Stimulated activated naive CD4-positive, alpha-beta T cell (primary cell): ENCODE measurements at places on chromosomes 6 and 20.

DNA sequence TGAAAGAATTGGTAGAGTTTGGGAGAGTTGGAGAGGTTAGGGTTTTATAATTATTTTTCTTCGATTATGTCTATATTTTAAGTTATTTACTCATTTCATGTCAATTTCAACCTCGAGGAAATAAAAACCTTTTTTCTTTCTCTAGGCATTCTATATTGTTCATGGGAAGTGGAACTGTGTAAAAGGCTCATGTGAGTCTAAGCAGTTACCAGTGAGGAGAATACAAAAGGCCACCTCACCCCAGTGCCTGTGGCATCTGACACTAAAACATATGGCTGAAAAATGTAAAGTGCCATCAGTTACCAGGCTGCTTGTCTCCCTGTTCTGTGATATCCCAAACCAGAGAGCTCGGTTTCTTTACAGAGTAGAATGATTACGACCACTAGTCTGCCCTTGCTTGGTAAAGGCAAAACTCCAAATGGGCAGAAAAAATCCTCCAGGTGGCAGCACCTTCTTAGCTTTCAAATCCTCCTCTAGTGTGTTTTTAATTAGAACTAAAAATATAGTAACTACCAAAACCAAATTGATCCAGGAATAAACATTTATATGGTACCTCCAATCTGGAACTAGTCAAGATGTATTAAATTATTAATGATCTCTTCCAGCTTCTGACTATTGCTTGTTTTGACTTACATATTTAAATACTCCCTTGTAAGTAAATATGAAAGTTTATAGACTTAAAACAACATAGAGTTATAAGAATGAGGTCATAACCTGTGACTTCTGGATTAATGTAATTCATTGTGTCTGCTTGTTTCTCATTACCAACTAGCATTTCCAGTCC, 122.6 kb upstream of the MCHR2 start:
- DNase-seq: no peak

DNA sequence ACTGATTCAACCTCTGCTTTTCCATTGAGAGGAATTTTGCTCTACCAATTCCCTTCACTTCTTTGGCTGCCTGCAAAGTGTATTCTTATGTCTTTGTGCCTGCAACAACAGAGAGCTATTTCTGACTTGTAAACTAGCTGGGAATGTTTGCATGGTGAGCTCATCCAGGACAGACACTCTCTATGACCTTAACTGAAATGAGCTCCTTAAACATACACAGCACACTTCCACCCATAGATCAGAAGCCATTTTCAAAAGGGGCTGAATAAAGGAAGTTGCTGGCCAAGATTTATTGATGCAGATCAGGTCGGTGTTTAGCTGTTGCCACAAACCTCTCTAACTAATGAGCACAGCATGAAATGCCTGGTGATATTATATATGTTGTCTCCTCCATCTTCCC, 377.7 kb downstream of the BTBD9 start:
- DNase-seq: no peak

GRCh38 chr6:27517928-27518787, 45.3 kb upstream of the ZNF184 start:
- no peak for DNase-seq

GRCh38 chr20:63791497-63792156, 39.4 kb downstream of the ZBTB46 start:
- no peak for DNase-seq

DNA sequence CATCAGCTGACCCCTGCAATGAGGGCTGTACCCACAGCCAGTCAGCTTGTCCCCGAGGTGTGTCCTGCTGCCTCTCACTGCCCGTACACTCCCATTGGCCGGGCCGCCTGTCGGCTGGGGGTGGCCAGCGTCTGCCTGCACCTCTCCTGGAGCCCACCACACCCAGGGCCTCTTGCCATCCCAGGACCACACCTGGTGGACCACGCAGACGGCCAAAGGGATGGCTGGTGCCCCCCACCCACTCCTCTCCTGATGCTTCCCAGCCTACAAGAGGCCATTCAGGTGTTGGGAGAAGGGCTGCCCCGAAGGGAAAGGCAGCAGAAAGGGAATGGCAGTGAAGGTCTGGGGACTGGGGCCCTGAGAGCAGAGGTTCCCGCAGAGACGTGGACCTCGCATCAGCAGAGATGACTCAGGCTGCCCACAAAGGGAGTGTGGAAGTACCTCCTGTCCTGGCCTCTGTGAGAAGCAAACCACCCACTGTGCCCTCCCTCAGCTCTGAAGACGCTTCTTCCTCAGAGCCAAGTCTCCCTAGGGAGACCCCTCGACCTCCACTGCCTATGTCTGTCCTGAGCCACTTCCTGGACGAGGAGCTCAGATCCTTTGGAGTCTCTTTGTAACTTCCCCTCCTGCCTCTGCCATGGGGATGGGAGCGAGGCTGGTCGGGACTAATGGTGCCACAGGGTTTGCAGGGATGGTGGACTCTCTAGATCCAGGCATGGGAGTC, 60.9 kb downstream of the PYGB start:
- DNase-seq: no peak

DNA sequence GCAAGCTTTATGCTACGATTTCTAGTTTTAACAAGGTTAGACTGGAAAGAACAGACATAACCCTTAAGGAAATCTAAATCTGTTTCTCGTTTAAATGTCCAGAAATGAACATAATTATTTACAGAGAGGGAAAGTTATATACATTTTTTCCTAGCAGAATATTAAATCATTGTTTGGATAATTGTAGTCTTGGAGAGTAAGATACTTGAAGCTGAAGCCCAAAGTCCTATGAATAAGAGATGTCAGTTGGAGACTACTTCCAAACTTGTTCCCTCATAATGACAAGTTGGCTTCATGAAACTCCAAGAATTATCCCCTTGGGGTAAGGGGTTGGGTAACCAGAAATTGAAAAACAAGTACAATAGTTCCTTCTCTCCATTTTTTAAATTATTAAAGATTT, 911.1 kb upstream of the MAN1A1 start:
- DNase-seq: no peak

DNA sequence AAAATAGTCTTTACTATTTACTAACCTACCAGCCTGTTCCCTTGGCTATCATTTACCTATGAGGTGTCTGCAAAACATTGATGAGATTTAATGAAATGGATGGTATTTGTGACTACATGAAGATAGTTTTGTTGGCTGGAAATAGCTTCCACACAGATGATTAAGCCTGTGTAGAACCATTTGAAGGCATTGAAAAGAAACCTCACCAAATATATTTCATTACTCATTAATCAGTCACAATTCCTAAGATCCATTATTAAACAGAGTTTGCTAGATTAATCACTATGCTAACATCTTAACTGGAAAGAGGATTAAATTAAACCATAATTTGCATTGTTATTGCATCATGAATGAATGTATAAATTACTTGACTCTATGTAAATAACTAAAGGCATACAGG, 560.3 kb downstream of the BMP2 start:
- no peak for DNase-seq

GRCh38 chr6:46876126-46876525, 45.6 kb downstream of the ADGRF5 start:
- no peak for DNase-seq

- no peak for DNase-seq
These were observed 15.8 kb downstream of the NCOA5 start for GRCh38 chr20:46074006-46074405.

DNA sequence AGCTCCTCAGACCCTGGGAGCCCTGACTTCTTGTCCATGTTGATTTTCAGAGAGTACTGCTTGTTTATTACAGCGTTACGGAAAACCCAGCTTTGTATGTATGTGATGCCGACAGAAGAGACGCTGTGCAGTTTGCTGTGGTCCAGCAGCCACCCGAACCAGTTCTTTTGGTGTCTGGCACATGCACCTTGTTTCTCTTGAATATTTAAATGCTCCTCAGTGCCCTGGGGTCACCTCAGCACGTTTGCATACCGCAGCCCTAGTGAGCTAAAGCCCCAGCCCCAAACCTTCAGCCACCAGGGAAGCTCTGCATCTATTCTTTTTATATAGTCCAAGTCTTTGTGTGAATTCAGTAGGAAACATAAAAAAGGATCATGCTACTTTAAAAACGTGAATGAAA, 39.9 kb downstream of the AFDN start:
- DNase-seq: no peak
